ENCODE measurements at places on chromosomes 4 and X. TPM values are rescaled to one million over a fixed set of nuclear protein-coding genes. Genes with fewer than 3 reads are reported as not detected.

DNA sequence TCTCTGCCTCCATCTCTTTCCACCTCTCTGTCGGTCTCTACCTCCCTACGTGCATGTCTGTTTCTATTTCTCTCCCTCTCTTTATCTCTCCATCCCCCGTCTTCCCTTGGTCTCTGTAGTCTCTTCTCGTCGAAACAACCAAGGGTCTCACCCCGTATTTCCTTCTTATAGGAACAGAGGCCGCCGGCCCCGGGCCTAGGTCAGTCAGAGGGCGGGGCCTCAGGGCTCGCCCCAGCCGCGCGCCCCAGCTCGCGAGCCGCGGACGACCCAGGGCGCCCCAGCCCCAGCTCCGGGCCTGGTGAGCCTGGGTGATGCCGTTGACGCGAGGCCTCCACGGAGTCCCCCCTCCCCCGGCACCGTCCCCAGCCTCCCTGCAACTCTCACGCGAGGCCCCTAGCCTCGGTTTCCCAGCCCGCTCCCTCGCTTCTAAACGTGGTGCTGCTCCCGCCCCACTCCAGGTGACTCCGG lies 6.6 kb downstream of the TIMM17B start:
- no peak for DNase-seq

Gene CT45A1
- not detected for total RNA-seq

DNA sequence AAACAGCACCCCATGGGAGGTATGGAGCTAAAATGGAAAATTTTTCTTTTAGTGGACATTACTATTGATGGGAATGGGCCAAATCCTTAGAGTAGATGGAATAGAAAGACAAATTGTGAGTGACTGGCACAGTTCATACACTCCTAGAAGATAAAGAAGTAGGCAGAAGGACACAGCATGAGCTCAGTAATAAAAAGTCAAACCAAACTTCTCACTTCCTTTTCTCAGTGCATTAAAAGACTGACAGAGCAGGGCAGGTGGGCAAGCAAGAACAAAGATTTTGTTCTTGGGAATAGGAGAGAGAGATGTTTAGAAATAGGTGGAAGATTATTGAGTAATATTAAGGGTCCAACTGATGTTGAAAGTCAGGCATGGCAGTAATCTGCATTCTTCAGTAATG lies 132.5 kb downstream of the ATP10D start:
- DNase-seq, result no peak

- DNase-seq, result no peak
Observed at GRCh38 chr4:42070463-42070862, 80.1 kb downstream of the SLC30A9 start.

- DNase-seq, result no peak
Observed at GRCh38 chr4:24748023-24748422, 47.4 kb upstream of the SOD3 start.

GRCh38 chr4:109123951-109124350 lies 178.5 kb downstream of the COL25A1 start:
- DNase-seq, result no peak

Measured in cardiac septum (tissue), 1 donor.